ENCODE measurements at places on chromosomes 2 and 18. TPM values are rescaled to one million over a fixed set of nuclear protein-coding genes. Genes with fewer than 3 reads are reported as not detected.

Gene UGT1A10
- not detected for total RNA-seq

Gene PLB1
- total RNA-seq, result 0.90 TPM

Gene TMEM127
- 20.0 TPM for total RNA-seq

Gene REG1B
- total RNA-seq, result not detected

Gene RGPD4
- not detected for total RNA-seq

Gene RAB27B
- 1.3 TPM for total RNA-seq

Gene MBOAT2
- total RNA-seq, result 102 TPM

Gene CEP192
- total RNA-seq, result 29.0 TPM

Gene BMP10
- not detected for total RNA-seq

Gene CEBPZOS
- 16.8 TPM for total RNA-seq

Gene CDK5R2
- total RNA-seq, result not detected

Gene ANKRD62
- not detected for total RNA-seq

Gene STON1
- total RNA-seq, result 5.7 TPM

Gene CABYR
- 4.1 TPM for total RNA-seq

Gene HOXD8
- not detected for total RNA-seq
